ENCODE measurements at places on chromosomes 16 and 17.

DNA sequence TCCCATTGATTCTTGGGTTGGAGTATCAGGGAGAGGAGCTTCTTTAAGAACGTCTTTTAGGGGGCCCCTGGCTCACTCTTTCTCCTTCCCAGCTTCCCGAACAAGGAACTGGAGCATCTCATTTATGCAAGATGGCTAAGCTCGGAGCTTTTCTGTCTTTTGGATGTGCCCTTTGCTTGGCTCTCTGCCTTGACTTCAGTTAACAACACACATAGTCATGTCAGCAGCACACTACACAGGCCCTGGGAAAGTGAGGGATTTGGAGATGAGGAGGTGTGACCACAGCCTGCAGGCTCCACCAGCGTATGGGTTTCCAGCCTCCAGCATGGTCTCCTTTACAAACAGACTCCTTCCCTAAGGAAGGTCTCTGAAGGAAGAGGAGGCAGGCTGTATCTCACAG is 310.4 kb downstream of the SNX29 start:
- DNase-seq: no peak

DNA sequence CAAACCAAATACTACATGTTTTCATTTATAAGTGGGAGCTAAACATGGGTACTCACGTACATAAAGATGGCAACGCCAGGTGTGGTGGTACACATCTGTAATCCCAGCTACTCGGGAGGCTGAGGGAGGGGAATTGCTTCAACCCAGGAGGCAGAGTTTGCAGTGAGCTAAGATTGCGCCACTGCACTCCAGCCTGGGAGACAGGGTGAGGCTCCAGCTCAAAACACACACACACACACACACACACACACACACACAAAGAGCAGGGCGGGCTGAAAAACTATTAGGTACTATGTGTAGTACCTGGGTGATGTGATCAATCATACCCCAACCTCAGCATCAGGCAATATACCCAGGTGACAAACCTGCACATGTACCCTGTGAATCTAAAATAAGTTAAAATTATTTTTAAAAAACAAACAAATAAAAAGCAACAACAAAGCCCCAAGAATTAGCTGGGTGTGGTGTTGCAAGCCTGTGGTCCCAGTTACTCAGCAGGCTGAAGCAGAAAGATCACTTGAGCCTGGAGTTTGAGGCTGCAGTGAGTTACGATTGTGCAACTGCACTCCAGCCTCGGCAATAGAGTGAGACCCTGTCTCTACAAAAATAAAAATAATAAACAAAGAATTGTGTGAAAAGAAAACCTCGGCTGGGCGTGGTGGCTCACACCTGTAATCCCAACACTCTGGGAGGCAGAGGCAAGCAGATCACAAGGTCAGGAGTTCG is 11.9 kb upstream of the FAAP100 start:
- no peak for DNase-seq

DNA sequence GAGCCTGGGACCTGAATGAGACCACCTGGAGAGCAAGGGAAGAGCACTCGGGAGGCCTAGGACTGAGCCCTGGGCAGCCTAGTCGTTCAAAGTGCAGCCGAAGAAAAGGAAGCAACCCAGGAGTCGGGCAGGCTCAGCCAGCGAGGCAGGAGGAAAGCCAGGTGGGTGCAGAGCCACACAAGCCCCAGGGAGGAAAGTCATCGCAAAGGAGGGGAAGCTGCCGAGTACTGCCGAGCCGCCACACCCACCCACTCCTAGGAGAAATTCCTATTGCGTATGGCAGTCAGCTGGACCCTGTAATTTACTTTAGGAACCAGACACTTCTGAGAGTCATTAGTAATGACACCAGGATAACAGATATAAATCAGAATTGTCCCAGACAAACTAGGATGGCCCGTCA is 187.6 kb downstream of the KATNIP start:
- no peak for DNase-seq

DNA sequence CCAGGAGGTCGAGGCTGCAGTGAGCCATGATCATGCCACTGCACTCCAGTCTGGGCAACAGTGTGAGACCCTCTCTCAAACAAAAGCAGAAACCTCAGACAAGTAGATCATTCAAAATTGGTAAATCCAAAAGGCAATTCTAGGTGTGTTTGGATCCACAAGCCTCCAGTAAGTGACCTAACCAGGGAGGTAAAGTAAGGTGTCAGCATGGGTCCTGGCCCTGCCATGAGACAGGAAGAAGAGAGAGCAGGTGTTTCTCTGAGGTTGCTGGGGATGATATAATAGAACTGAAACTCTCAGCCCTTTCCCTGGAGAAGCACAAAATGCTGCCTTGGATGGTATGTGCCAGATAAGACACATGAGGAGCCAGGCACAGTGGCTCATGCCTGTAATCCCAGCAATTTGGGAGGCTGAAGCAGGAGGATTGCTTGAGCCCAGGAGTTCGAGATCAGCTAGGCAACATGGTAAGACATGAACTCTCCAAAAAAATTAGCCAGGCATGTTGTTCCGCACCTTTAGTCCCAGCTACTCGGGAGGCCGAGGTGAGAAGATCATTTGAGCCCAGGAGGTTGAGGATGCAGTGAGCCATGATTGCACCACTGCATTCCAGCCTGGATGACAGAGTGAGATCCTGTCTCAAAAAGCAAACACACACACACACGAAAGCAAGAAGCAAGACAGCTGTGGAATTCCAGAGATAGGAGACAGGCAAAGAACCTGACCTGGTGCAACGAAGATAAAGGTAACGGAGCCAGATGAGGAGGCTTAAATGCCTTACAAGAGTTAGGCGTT is 6.5 kb downstream of the TM4SF5 start:
- DNase-seq: no peak

DNA sequence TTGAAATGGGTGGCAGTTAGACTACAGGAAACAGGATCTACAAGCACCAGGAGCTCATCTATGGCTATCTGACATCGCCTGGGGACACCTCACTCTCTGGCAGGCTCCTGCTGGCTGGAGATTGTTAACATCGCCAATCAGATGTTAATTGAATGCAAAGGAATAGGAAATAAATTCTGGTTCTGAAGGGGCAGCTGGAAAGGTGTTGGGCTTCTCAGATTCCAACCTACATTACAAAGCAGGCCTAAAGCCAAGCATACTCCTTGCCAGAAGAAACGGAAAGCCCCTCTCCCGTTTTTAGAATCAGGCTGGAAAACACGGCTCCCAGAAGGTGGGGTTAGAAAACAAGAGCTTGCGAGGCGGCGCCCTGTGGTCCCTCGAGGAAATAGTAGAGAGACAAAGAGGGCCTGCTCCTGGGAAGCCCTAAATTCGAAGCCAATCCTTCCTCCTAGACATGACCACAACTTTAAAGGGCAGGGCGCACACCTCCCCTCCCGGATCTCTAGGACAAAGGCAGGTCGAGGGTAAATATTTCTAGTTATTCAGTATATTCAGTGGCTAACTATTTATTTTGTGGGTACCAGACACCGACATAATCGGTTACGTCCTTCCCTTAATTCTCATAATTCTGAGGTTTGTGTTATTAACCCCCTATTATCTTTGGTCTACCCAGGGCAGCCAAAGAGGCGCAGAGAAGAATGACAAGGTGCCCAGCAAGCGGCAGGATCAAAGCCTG is 763 bp upstream of the TOM1L1 start:
- DNase-seq: no peak

GRCh38 chr17:31492880-31493655 is 101.6 kb downstream of the RAB11FIP4 start:
- DNase-seq: no peak

- DNase-seq: no peak
Observed at GRCh38 chr16:72480911-72481310, 309.0 kb upstream of the PMFBP1 start.

GRCh38 chr16:31087481-31087880 is 1.3 kb downstream of the PRSS53 start:
- no peak for DNase-seq

- DNase-seq: no peak
Observed at GRCh38 chr17:20073055-20073979, 64.2 kb downstream of the SPECC1 start.

DNA sequence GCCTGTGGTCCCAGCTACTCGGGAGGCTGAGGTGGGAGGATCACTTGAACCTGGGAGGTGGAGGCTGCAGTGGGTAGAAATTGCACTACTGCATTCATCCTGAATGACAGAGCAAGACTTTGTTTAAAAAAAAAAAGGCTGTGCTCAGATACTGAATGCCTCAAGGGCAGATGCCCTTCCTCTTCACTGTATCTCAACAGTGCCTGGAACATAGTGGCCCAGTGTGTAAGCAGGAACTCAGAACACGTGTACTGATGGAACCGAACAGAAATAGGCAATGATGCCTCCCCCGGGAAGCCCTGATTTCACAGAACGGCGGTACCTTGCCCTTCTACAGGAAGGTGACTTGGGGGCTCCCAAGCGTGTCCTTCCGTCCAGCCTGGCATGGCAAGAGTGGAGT is 46.8 kb downstream of the PLXDC1 start:
- DNase-seq: no peak

- no peak for DNase-seq
Observed at GRCh38 chr17:72967977-72968585, 124.4 kb downstream of the SLC39A11 start.

DNA sequence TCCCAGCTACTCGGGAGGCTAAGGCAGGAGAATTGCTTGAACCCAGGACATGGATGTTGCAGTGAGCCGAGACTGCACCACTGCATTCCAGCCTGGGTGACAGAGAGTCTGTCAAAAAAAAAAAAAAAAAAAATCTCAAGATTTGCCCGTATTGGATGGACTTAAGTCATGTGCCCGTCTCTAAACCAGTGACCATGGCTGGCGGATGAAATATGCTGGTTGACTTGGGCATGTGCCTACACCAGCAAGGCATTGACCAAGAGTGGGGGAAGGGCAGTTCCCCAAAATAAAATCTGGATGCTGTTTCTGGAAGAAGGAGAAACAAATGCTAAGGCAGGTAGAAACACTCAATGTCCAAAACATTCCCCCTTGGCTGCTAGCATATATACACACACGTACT is 21.5 kb upstream of the COL1A1 start:
- no peak for DNase-seq

DNA sequence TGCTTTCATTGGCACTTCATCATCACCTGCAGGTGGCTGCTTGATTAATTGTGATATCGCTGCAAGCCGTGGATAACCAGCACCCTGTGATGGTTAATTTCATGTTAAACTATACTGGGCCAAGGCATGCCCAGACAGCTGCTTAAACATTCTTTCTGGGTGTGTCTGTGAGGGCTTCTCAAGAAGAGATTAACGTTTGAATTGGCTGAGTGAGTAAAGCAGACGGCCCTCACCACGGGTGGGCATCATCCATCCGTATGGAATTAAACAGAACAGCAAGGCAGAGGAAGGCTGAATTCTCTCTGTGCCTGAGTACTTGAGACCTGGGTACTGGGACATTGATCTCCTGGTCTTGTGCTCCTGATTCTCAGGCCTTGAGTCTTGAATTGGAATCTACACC is 7.1 kb upstream of the ZNF213 start:
- DNase-seq: no peak

GRCh38 chr16:78045865-78046581 is 23.7 kb downstream of the CLEC3A start:
- no peak for DNase-seq

Measured in AG09319 (cell line).